ENCODE measurements at places on chromosomes 3 and 15.

- no peak for DNase-seq
Observed at GRCh38 chr3:194259982-194260766, 91.0 kb downstream of the CPN2 start.

DNA sequence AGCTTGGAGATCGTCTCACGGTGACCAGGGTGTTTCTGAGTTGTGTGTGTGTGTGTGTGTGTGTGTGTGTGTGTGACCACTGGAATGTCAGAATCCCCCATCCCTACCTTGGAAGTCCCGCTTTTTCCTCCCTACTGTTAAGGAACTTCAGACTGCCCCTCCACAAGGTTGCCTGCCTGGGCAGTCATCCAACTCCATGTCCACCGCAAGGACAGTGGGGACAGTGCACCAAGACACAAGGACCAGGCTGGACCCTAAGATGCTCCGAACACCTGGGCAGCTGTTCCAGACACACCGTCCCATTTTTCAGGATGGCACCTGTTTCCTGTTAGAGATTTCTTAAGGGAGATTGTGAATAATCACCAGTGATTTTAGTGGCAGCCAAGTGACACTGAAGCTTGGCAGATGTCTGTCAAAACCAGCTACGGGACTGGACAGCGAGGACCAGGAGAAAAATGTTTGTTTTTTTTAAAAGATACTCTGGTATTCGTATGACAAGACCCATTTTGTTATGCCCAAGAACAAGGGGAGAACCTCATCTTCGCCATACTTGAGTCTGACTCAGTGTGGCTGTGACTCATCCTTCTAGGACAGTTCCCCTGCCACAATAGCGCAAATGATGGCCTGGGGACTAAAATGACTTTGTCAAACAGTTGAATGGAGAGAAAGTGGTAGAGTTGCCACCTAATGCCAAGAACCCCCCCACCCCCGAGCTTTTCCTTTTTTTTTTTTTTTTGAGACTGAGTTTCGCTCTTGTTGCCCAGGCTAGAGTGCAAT, 15.5 kb downstream of the PAQR9 start:
- no peak for DNase-seq

- DNase-seq: no peak
Observed at GRCh38 chr3:39068556-39068955, 16.7 kb downstream of the WDR48 start.

DNA sequence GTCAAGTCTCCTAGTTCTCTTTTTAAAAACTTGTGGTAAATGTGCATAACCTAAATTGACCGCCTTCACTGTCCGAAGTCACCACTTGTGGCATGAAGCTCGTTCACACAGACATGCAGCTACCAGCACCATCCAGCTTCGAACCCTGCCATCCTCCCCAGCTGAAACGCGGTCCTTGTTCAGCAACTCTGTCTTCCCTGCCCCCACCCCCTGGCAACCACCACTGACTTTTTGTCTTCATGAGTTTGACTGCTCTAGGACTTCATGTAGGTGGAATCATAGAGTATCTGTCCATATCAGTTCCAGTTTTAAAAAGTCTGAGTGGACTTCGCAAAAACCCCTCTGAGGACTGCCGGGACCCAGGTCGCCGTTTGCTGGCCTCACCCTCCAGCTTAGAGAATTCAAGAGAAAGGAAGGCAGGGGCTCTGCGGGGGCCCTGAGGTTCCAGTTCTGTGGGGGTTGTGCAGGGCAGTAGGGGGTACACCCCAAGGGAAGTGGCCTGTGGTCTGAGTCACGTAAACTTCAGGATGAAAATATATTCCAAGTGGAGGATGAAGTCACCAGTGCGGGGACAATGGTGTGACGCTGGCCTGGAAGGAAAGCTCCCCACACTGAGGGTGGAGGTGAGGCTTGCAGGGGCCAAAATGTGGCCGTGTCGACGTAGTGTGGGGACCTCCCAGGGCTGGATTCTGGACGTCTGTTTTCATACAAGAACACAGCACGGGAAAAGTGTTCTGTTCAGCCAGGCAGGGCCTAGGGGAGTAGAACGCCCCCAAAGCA, 67.6 kb downstream of the ABTB1 start:
- no peak for DNase-seq

- DNase-seq: no peak
Observed at GRCh38 chr15:25738171-25738965, 124.8 kb downstream of the ATP10A start.

Measured in NT2/D1 (cell line).